Mammary epithelial cell (primary cell): ENCODE measurements at places on chromosomes 11 and 22. TPM values are rescaled to one million over a fixed set of nuclear protein-coding genes. Genes with fewer than 3 reads are reported as not detected.

The PYGM gene
- polyA plus RNA-seq = 0.06 TPM

The OR2AG1 gene
- not detected for polyA plus RNA-seq

The TCN1 gene
- polyA plus RNA-seq = 4.8 TPM

DNA sequence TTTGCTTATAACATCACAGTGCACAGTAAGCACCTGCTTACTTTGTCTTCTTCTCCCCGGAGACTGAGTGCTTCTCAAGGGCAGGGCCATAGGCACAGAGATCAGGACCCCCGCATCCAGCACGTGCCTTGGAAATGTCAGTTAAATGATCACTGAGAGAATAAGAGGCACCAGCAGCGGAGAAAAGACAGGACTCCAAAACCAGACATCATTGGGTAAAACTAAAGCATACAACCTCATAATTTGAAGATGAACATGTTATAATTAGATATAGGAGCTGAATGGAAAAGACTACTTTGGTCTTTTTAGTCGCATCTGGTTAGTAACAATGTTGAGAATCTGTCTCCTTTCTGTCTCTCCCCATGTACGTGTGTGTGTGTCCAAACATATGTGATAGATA, 1279.9 kb downstream of the LRRC4C start:
- DNase-seq = no peak

The MS4A3 gene
- polyA plus RNA-seq = not detected

GRCh38 chr11:69636512-69637197, 4.3 kb upstream of the CCND1 start:
- no peak for DNase-seq

- no peak for DNase-seq
These were observed 51.4 kb upstream of the NECTIN1 start for GRCh38 chr11:119780222-119780953.

DNA sequence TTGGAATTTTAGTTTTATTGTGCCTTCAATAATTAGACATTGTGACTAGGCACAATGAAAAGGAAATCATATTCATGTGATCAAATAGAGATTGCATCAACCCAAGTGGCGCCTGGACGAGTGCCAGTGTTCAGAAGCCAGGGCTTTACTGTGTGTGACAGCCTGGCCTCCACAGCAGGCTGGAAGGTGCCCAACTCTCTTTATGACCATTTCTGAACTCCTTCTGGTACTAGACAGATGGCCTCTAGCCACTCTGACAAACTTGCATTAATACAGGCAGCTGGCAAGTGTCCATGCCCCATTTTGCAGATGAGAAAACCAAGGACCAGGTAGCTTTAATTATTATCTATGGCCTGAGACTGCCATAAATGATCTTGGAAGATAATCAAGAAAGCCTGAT, 8.3 kb upstream of the POU2AF1 start:
- DNase-seq = no peak

DNA sequence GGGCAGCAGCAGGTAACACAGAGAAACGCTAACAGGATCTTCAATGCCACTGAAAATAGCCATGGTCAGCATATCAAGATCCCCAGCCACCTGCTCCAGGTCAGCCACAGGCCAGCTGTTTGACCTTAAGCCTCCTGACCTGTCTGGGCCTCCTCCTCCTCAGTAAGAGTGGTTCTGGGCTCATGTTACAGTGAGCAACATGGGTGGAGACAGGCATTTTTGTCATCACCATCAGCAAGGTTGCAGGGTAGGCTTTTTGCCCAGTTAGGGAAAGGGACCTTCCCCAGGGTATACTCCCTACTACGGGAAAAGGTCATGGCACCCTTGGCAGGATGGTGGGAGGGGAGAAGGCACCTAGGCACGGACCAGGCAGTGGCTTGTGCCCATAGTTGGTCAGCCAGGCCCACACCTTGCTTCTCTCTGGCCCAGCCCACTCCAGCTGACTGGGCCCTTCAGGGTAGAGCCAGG, 131.8 kb upstream of the PARVA start:
- no peak for DNase-seq

The CHRM4 gene
- 0.03 TPM for polyA plus RNA-seq

The SMTNL1 gene
- polyA plus RNA-seq = not detected

The PRG2 gene
- not detected for polyA plus RNA-seq

- DNase-seq = peak; percentile 88
These were observed 15.5 kb downstream of the FLI1 start for GRCh38 chr11:128709402-128709801.

The GP1BB gene
- 0.76 TPM for polyA plus RNA-seq

The CHCHD10 gene
- 28.8 TPM for polyA plus RNA-seq

- DNase-seq = peak; percentile 62
These were observed 27.2 kb downstream of the PHLDB1 start for GRCh38 chr11:118634431-118635236.

The RAG2 gene
- not detected for polyA plus RNA-seq

DNA sequence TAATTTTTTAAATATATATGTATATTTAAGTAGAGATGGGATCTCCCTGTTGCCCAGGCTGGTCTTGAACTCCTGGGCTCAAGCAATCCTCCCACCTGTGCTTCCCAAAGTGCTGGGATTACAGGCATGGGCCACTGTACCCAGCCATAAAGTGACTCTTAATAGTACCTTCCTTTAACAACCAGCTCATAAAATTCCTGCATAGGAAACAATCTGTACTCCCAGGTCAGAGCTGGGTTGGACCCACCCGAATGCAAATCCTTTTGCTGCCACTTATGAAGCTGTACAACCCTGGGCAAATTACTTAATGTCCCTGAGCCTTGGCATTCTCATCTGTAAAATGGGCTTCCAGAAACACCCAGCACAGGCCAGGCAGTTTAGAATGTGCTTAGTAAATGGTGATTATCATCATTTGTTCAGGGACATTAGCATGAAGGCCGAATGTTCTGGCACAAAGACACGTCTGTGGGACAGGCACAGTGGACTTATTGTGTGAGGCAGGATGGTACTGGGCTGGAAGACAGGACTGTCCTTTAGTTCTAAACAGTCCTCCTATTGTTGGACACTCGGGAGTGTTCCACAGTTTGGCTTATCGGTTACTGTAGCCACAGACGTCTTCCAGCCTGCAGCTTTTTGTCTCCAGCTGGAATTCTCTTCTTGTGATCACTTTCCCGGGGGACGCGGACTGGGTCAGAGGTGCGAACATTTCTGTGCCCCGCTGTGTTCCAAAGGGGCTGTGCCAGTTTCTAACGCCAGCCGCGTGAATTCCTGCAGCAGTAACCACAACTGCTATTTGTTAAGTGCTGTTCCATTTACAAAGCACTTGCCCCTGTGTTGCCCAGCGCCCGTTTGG, 6.0 kb downstream of the PDXP start:
- DNase-seq = no peak

DNA sequence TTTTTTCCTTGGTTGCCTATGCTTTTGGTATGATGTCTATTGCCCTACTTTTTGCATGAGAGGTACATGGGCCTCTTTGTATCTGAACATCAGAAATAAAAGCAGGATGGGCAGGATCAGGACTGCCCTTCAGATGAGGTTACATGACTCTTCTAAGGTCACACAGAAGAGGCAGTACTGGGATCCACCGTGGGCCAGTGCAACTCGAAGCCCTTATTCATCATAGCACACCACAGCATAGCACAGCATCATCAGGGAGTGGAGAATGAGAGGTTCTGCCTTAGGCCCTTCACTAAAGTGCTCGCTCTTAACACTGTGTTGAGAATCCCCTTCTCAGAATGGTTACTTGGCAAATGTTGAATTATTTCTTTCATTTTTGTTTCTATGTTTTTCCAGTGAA, 88.3 kb downstream of the C22orf31 start:
- no peak for DNase-seq

DNA sequence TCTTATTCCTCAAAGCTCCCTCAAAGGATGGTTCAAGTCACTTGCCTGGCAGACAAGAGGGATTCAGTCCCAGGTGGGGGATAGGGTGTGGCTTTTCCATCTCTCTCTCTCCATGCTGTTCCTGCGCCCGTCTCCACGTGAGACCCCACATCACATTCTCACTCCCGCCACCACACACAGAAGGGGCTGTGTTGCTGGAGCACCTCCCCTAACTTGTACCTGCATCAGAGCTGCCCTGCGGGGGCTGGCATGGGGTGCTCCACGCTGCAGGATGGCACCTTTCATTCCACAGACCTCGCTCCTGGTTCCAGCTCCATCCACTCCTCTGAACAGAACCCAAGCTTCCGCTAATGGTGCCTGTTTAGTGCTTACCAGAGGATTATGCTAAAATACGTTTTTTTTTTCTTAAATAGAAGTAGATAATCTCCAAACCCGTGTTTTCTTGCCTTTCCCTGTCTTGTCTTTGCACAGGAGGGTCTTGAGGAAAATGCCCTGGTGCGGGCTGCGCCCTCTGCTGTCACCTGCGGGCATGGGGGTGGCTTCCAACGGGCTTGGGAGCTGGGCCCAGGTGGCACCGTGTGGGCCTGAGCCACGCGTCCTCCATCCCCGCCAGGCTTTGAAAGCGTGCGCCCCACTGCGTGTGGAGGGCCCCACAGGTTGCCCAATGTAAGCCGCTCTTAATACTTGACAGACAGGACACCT, 985.6 kb downstream of the BRD1 start:
- no peak for DNase-seq

DNA sequence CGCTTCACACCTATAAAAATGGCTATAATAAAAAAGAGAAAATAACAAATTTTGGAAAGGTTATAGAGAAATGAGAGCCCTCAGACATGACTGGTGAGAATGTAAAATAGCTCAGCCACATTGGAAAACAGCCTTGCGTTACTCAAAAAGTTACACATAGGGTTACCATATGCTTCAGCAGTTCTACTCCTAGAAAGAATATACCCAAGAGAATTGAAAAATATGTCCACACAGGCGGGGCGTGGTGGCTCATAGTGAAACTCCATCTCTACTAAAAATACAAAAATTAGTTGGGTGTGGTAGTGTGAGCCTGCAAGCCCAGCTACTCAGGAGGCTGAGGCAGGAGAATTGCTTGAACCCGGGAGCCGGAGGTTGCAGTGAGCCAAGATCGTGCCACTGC, 7.6 kb upstream of the JHY start:
- DNase-seq = no peak

- DNase-seq = no peak
These were observed 30.8 kb downstream of the MPPED1 start for GRCh38 chr22:43442386-43443151.

GRCh38 chr11:65416341-65416824, 6.2 kb upstream of the NEAT1 start:
- peak; percentile 68 for DNase-seq

DNA sequence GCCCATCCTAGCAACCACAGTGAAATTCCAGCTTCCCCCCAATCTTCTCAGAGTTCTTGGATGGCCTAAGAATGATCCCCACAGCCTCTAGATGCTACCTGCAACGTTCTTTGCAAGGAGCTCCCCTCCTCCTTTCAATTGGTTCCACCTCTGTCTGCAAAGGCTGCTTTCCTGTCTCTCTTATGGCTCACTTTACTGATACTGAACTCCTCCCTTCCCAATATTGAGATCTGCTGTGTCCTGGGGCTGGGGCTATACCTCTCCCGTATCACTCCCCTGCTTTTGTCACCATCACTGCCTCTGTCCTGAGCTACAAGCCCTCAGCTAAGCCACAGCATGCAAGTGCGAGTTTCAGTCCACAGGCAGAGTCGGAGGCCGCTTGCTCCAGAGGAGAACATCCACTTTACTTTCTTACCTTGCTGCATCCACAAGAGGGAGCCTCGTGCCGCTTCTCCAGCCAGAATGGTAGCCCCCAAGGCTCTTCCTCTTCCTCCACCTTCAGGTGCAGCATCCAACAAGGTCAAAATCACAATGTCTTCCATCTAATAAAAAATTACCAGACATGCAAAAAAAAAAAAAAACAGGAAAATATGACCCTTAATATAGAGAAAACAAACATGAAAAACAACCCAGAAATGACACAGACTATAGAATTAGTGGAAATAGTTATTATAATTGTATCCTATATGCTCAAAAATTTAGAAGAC, 48.6 kb upstream of the TMEM45B start:
- peak; percentile 17 for DNase-seq

GRCh38 chr11:123033895-123034294, 28.0 kb downstream of the HSPA8 start:
- no peak for DNase-seq

- no peak for DNase-seq
These were observed 54.4 kb upstream of the SYN3 start for GRCh38 chr22:33112580-33112979.

The C11orf91 gene
- 0.08 TPM for polyA plus RNA-seq

GRCh38 chr11:95066716-95067038, at the start of gene SRSF8:
Gene SRSF8, plus strand, starts transcription at chr11:95066919. Its CDS starts 308 bp downstream, at chr11:95067227.
- no peak for DNase-seq

The ZBTB44 gene
- 13.3 TPM for polyA plus RNA-seq

DNA sequence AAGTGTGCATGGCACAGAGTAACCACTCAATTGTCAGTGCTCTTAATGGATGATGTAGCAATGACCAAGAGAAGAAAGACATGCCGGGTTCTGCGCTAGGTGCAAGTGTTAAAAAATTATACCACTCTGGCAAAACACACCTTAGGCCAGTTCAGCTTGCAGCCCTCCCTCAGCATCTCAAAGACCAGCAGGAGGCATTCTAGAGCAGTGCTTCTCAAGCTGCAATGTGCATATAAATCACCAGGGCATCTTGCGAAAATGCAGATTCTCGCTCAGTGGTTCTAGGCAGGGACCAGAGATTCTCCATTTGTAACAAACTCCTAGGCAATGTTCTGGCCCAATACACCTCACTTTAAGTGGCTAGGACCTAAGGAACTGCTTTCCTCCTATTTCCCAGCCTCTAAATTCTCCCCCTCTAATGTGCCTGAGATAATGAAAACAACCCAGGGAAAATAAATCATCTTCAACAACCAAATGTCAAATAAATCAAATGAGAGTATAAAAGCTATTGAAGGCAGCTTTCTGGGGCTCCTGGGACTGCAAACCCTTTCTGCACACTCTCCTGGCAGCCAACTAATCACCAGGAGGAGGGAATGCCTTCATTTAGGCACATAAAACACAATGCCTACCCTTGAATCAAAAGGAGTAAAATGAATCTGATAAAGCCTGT, 337.2 kb upstream of the API5 start:
- no peak for DNase-seq
